ENCODE measurements at places on chromosomes 3 and 15. TPM values are rescaled to one million over a fixed set of nuclear protein-coding genes. Genes with fewer than 3 reads are reported as not detected.

- no peak overlapping the region for H3K4me3 ChIP-seq
- H3K4me1 ChIP-seq = no peaks in the 10 kb centered on the region
- H3K27ac ChIP-seq = no peak overlapping the region
- no peaks in the 10 kb centered on the region for H3K36me3 ChIP-seq
- H3K27me3 ChIP-seq = no peaks in the 10 kb centered on the region
- no peak for DNase-seq
These were observed 237.3 kb downstream of the SHOX2 start for GRCh38 chr3:157868946-157869345.

The ROPN1 gene
- not detected for total RNA-seq

DNA sequence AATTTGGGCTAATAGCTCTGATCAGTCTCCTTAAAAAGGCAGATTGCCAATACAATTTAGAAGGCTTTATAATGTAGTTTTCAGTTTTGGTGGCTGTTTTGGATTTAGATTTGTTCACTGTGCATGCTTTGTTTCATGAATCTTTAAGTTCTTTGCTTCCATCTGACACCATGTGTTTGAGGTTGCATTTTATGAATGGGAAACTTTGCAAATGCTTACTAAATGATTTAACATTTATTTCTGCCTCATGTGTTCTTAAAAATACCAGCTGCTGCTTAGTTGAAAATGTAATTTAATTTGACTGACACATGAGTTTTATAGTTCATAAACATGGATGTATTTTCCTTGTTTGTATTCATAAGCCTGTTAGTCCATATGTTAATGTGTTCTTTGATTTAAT lies 78.6 kb downstream of the RNF13 start:
- H3K27me3 ChIP-seq = no peaks in the 10 kb centered on the region
- H3K27ac ChIP-seq = no peak overlapping the region
- no peak for DNase-seq
- peaks cover 4% of the 10 kb centered on the region for H3K4me1 ChIP-seq
- H3K4me3 ChIP-seq = no peak overlapping the region

DNA sequence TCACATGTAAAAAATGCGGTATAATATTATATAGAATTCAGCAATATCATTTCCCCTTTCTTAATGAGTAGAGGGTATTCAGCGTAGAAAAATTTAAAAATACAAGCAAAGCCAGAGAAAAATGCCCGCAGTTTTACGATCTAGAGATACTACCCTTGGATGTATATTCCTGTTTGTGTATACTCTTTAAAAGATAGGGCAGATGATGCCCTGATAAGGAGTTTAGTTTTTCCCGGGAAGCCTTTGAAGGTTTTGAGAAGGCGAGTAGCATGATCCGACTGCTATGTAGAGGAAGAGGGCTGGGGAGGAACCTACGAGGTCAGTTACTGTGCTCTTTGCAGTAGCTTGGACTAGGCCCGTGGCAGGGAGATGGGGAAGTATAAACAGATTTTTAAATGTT lies 1.2 kb downstream of the YEATS2 start:
- peak overlapping the region; percentile 97 for H3K4me3 ChIP-seq
- H3K36me3 ChIP-seq = peaks cover 30% of the 10 kb centered on the region
- no peak for DNase-seq

GRCh38 chr3:31361371-31362273 lies 171.1 kb upstream of the STT3B start:
- no peak for DNase-seq
- H3K4me1 ChIP-seq = peaks cover 6% of the 10 kb centered on the region
- peaks cover 4% of the 10 kb centered on the region for H3K27me3 ChIP-seq

- no peaks in the 10 kb centered on the region for H3K36me3 ChIP-seq
- no peak for DNase-seq
- H3K4me3 ChIP-seq = no peak overlapping the region
- H3K4me1 ChIP-seq = no peaks in the 10 kb centered on the region
These were observed 54.4 kb downstream of the MYZAP start for GRCh38 chr15:57646087-57646486.

GRCh38 chr3:132037581-132037980 lies 2.8 kb upstream of the CPNE4 start:
- H3K27me3 ChIP-seq = peaks cover 26% of the 10 kb centered on the region
- no peaks in the 10 kb centered on the region for H3K36me3 ChIP-seq
- H3K27ac ChIP-seq = no peak overlapping the region
- H3K4me1 ChIP-seq = peaks cover 8% of the 10 kb centered on the region

The LRRC31 gene
- 0.07 TPM for total RNA-seq

The AHSG gene
- total RNA-seq = not detected

The BCL2A1 gene
- 104 TPM for total RNA-seq

The TIMP4 gene
- 0.92 TPM for total RNA-seq

DNA sequence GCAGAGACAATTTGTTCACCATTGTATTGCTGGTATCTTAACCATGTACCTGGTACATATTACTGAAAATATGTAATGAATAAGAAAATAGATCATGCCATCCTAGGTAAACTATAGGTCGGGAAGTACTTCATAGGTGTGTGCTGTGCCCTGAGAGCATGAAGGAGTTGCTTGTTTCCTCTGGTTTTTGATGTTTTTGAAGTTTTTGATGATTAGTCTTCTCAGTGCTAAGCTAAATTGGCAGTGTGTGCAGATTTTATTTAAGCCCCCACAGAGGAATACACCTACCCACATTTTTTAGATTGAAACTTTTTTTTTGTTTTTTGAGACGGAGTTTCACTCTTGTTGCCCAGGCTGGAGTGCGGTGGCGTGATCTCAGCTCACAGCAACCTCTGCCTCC lies 16.6 kb downstream of the HMG20A start:
- no peak for DNase-seq
- no peak overlapping the region for H3K4me3 ChIP-seq
- H3K36me3 ChIP-seq = peaks cover 13% of the 10 kb centered on the region

The PXYLP1 gene
- 66.0 TPM for total RNA-seq

DNA sequence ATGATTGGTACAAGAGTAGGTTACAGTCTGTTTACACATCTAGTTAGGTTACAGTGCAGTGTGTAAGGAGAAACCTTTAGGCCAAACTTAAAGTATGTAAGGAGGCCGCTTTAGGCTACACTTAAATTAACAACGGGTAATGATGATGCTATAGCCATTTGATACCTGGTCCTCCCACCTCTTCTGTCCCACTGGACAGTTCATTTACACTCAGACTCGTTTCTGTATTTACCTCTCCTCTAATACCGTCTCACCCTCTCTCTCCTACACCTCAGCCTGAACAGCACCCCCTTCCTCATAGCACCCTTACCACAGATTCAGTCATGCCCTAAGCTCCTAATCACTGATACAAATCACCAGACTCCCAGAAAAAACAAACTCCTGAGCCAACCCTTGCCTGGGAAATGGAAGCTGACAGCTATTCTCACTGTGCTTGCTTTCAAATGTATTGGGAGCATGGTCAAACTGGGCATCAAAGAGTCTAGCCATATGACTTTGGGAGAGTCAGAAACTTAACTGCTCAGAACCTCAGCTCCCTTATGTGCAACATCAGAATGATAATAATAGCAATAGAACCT lies 241.3 kb upstream of the SETMAR start:
- DNase-seq = no peak
- no peaks in the 10 kb centered on the region for H3K27me3 ChIP-seq
- H3K36me3 ChIP-seq = no peaks in the 10 kb centered on the region

GRCh38 chr3:195752066-195752465 lies 31.3 kb downstream of the MUC20 start:
- no peak for DNase-seq
- H3K4me1 ChIP-seq = peaks cover 19% of the 10 kb centered on the region
- H3K27me3 ChIP-seq = peaks cover 2% of the 10 kb centered on the region
- H3K36me3 ChIP-seq = no peaks in the 10 kb centered on the region

The ARL13B gene
- 13.4 TPM for total RNA-seq

Measured in activated T-helper 2 cell treated with anti-CD3 and anti-CD28 coated beads, Interferon-gamma antibody, Interleukin-2, Interleukin-4, amounts not matched to agents 10 μg/mL and 5 μg/mL and 100 μg/mL, durations not matched to agents 14 hours and 24 hours and 36 hours (primary cell).